ENCODE measurements at places on chromosomes 3 and 15.

DNA sequence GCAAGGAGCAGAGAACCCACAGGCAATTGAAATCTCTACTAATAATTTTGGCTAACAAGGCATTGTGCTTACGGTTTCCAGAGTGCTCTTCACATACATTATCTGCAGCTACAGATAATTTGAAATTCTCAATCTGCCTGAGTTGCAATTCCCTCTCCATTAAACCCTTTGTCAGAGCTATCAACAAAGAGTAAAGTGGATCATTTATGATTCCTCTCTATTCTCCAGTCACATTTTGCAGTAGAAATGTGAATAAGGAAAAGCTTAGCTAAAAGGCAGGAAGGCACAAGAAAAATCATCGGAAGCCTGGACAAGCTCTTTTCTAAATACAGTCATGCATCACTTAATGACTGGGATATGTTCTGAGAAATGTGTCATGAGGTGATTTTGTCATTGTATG, 49.6 kb downstream of the FAM98B start:
- DNase-seq: peak; percentile 70

GRCh38 chr3:2092758-2093157, 5.9 kb upstream of the CNTN4 start:
- DNase-seq: no peak

DNA sequence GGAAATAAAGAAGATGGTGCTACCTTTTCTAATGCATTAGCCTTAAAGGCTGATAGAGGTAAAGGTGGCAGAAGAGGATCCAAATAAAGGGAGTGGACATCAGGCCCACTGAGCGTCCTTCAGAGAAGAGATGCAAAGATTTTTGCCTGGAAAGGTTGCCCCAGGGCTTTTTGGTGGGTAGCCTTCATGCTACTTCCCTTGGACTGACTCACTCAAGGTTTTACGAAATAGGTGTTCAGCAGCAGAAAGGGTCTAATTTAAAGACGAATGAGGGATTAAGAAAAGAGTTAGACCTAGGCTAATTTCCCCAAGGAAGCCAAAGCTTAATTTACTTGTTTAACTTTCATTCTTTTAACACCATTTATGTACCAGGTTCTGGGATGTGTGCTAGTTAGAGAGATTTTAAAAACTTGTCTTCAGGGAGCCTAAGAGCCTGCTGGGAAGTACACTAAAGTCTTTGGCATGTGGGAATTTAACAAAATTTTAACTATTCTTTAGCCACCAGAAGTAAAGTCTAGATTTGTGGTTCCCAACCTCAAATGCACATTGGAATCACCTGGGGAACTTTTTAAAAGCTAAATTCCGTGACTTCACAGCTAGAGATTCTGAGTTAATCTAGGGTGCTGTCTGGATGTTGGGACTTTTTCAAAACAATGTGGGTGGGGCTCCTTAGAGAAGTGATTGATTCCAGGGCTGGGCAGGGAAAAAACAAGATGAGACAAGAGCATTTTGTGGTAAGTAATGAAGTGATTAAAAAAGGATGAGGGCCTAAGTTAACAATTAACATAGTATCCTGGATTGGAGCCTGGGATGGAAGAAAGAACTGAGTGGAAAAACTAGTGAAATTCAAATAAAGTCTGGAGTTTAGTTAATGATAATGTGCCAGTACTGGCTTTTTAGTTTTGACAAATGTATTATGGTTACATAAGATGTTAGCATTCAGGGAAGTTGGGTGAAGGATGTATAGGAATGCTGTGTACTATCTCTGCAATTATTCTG, 3.4 kb downstream of the IL20RB start:
- no peak for DNase-seq

DNA sequence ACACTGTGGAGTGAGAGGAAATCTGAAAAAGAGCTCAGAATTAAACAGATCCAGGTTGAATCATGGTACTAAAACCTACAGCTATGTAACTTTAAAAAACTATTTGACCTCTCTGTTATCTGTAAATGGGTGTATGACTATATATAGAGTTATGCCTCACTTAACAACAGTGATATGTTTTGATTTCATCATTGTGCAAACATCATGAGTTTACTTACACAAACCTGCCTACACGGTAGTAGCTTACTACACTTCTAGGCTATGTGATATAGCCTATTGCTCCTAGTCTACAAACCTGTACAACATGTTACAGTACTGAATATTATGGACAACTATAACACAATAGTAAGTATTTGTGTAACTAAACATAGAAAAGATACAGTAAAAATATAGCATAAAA, 191.6 kb upstream of the MEIS2 start:
- DNase-seq: no peak

DNA sequence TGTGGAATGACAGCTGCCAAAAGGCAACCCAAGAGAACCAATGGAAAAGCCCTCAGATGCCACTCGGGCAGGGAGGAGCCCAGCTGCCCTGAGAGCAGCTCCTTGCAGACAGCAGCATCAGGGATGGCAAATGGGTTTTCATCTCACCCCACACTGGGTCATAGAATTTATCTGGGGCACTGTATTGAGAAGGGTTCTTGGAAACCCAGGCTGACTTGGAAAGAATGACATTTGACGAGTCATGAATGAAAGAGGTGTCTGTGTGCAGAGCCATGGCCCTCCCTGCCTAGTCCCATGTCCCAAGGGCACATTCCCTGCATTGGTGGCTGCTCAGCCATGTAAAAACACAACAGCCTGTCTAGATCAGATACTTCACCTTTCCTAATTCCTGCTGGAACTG, 157.9 kb upstream of the BHLHE40 start:
- no peak for DNase-seq

DNA sequence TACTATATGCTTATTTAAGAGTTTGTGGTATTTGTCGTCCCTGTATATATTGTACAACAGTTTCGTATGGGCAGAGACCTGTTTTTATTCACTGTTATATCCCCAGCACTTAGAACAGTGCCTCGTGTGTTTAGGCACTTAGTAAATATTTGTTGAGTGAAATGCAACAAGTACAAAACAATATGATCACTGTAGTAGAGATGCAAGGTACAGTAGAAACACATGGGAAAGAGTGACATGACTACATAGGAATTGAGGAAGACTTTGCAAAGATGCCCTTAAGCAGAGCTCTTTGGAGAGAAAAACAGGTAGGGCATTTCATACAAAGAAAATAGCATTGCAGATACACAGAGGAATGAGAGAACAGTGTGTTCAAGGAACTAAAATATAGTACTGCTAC, 18.3 kb downstream of the RASA2 start:
- DNase-seq: no peak

- no peak for DNase-seq
Measured at GRCh38 chr15:99507504-99508310, 58.1 kb upstream of the MEF2A start.

DNA sequence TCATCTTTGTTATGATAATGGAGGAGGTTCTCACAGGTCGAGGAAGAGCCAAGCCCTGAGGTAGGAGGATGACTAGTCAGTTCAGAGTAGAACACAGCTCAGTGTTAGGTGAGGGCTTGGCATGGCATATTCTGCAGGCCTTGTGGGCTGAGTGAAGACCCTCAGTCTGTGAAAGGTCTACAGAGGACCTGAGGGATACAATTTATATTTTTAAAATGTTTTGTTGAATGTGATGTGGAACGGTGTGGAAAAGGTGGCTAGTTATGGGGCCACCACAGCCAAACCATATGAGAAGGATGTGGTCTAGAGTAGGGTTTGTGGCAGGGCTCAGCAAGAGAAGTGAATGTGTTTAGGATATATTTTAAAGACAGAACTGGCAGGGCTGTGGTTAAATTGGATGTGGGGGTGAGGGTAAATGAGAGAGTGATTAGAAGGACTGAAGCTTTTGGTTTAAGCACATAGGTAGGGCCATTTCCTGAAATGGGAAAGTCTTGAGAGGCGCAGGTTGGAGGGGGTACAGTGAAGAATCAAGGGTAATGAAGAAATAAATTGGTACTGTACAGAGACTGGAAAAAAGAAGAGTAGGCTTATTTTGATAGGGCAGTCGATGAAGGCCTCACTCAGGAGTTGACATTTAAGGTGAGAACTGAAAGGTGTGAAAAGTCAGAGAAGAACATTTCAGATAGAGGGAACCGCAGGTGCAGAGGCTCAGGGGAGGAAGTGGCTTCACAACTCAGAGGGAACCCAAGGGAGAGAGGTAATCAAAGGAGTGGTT, 60.5 kb downstream of the SPTSSB start:
- no peak for DNase-seq

- DNase-seq: no peak
Measured at GRCh38 chr3:5197470-5198312, 10.2 kb downstream of the EDEM1 start.

- no peak for DNase-seq
Measured at GRCh38 chr15:55037071-55037470, 159.7 kb downstream of the RSL24D1 start.

GRCh38 chr3:104106276-104106675, 1260.4 kb upstream of the ALCAM start:
- no peak for DNase-seq

DNA sequence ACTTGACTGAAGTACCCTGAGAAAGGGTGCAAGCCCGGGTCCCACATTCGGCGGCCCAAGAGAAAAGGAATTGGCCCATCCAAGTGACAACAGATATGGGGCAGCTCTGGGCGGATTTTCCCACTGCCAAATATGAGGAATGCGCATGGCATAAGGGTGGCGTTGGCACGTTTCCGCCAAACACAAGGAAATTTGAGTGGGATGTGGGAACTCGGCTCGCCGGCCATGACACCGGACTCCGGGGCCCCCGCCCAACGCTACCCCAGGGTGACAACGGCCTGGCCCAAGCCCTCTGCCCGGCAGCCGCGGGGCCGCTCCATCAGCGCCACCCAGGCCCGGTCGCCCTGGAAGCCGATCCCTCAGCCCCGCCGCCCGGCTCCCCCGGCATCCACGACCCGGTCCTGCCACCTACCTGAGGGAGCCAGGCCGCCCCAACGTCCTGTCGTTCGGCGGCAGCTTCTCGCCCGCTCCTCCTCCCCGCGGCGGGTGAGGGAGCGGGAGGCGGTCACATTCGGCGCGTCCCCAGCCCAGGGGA, 449 bp downstream of the RAF1 start:
- no peak for DNase-seq

- peak; percentile 76 for DNase-seq
Measured at GRCh38 chr3:144085964-144086363, 114.3 kb downstream of the DIPK2A start.

GRCh38 chr3:42271786-42272185, 5.8 kb upstream of the CCK start:
- DNase-seq: no peak

GRCh38 chr3:29755416-29755815, 474.5 kb downstream of the RBMS3 start:
- no peak for DNase-seq

- DNase-seq: no peak
Measured at GRCh38 chr15:95300958-95301357, 1029.5 kb upstream of the NR2F2 start.

GRCh38 chr3:12643010-12643380, 20.9 kb downstream of the RAF1 start:
- no peak for DNase-seq

DNA sequence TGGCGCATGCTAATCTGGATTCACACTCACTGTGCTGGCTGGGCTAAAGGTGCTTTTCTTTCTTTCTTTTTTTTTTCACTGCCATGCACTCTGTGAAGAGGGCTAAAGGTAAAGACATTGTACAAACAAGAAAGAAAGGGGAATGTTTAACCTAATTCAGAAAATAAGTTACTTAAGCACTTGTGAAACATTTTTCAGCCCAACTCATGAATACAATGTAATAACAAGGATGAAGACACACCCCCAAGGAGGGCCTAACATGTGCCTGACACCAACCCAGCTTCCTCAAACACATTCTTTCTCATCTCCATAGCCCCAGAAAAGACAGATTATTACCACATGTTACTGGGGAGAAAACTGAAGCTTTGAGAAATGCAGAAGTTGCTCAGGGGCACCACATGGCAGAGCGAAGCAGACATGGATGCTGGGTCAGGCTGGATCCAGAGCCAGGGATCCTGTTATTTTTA, 5.7 kb downstream of the STIMATE start:
- no peak for DNase-seq

- DNase-seq: no peak
Measured at GRCh38 chr3:194395778-194396538, 3.1 kb downstream of the GP5 start.

DNA sequence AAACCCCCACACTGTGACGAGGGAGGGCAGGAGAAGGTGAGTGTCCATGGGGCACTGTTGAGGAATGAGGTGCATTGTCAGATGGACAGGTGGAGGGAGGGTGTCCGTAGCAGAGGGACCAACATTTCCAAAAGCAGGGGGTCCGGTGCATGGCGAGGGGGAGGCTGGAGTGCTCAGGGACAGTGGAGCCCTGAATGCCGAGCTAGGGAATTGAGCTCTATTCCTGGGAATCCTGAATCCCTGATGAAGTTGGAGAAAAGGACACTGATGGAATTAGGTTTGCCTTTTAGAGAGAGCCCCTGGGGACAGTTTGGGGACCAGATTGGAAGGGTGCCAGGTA, 7.9 kb upstream of the ANPEP start:
- DNase-seq: no peak

GRCh38 chr3:8103954-8104353, 397.7 kb upstream of the LMCD1 start:
- DNase-seq: no peak

DNA sequence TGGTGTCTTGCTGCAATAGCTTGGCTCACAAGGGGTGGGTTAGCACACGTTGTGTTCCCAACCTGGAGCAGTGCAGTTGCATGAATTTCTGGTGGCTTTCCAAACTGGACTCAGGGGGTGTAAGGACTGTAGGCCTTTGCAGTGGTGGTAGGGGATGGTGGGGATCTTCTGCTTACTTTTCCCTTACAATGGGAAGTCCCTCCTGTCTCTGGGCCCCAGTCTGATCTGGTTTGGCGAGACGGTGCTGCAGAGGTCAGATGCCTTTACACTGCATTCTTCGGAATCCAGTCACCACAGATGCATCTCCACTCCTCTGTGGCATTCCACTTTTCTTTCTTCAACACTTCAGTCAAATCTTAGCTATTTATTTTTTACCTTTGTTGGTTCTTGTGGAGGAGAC, 132.1 kb downstream of the DOCK3 start:
- no peak for DNase-seq

GRCh38 chr3:113630956-113631542, 65.4 kb downstream of the USF3 start:
- no peak for DNase-seq

GRCh38 chr3:135325726-135326235, 530.7 kb downstream of the EPHB1 start:
- no peak for DNase-seq

- DNase-seq: peak; percentile 30
Measured at GRCh38 chr3:32510075-32510724, 7.5 kb upstream of the CMTM6 start.

GRCh38 chr15:62505762-62506161, 340.7 kb upstream of the C2CD4B start:
- no peak for DNase-seq

GRCh38 chr15:100694381-100695021, 92.1 kb downstream of the ASB7 start:
- DNase-seq: no peak

- DNase-seq: no peak
Measured at GRCh38 chr3:155138677-155139076, 58.6 kb downstream of the MME start.
